ENCODE measurements at places on chromosomes 7 and 10.

GRCh38 chr10:12782537-12782936, 219.0 kb downstream of the CCDC3 start:
- DNase-seq: no peak

DNA sequence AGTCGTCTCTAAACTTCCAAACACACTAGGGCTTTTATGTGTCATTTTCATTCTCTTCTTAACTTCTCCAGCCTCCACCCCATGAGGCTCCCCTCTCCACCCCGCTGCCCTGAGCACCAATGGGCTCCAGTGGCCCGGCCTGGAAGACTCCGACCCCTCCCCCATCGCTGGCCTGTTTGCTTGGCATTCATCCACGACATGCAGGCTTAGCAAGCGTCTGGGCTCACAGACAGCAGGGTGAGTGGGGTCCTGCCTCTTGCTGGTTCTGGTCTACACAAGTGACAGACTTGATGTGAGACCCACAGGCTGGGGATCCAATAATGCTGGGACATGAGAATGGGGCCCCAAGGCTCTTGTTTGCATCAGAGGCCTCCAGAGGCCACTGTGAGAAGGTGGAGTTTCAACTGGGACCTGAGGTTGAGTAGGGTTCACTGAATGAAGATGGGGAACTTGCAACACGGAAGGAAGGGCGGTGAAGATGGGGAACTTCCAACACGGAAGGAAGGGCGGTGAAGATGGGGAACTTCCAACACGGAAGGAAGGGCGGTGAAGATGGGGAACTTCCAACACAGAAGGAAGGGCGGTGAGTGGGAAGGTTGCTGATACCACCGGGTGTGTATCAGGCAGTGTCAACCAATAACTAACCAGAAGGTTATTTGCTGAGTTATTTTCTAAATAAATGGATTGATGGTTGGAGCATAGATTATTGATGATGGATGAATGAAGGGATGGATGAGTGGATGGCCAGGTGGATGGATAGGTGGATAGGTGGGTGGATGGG, 14.0 kb downstream of the KNDC1 start:
- DNase-seq: no peak

DNA sequence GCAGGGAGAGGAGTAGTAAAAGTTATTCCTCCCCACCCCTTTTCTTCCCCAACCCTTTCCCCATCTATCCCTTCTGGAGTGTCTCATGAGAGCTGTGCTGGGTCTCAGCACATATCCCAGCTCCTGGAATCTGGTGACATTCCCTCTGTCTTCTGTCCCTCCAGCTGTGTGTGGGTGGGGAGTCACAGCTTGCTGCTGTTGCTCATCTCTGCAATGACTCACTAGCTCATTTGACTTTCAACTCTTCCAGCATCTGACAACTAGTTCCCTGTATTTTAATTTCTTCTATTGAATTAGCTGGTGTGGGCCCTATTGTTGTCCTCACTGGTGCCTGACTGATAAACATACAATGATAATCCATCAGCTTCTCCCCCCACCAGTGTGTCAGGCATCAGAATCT, 198.9 kb upstream of the AUTS2 start:
- no peak for DNase-seq

DNA sequence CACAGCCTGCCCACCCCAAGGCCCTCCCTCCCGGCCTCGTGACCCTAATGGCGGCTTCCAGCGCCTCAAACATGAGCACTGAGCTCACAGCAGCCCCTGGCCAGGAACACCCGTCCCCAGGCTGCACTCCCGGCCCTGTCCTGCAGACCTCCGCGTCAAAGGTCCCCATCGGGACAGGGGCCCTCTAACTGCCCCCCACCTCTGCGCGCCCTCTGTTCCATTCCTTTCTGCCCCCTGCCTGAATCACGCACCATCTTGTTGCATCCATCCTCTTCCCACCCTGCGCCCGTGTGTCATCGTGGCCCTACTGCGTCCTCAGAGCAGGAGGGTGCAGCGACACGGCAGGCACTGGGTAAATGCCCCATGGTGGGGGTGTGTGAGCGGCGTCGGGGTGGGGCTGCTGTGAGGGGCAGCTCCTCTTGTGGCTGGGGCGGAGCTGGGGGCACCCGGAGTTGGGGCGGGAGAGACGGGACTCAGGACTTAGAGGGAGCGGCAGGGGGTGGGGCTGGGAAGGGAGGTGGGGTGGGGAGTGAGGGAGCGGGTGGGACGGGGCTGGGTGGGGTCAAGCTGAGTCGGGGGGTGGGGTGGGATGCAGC, 13.4 kb downstream of the SLC29A4 start:
- no peak for DNase-seq

- DNase-seq: no peak
Measured at GRCh38 chr7:95330204-95330960, 6.0 kb upstream of the PON1 start.

DNA sequence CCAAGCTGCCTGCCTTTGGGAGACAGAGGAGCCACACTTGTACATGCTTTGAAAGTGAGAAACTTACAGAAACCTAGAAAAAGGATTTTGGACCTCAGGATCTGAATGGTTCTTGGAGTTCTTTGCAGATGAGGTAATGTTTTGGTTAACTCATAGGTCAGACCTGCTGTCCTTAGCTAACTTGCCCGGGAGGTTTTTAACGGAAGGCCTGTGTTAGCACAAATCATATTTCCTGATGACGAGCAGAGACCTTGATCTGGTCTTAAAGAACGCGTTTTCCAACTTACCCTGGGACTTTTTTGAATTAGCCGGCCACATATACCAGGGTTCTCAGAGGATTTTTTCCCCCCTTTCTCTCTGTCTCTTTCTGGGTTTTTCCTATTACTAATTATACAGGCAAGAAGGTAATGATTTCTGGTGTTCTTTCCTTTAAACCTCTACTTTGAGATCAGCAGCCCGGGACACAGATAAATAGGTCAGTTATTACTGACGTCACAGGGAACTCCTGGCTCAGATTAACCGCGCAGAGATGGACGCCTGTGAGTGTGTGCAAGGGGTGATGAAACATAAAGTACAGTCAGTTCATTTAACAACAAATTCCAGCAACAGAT, 101.7 kb upstream of the KLF6 start:
- no peak for DNase-seq

GRCh38 chr7:107162475-107162874, 6.3 kb upstream of the HBP1 start:
- no peak for DNase-seq

DNA sequence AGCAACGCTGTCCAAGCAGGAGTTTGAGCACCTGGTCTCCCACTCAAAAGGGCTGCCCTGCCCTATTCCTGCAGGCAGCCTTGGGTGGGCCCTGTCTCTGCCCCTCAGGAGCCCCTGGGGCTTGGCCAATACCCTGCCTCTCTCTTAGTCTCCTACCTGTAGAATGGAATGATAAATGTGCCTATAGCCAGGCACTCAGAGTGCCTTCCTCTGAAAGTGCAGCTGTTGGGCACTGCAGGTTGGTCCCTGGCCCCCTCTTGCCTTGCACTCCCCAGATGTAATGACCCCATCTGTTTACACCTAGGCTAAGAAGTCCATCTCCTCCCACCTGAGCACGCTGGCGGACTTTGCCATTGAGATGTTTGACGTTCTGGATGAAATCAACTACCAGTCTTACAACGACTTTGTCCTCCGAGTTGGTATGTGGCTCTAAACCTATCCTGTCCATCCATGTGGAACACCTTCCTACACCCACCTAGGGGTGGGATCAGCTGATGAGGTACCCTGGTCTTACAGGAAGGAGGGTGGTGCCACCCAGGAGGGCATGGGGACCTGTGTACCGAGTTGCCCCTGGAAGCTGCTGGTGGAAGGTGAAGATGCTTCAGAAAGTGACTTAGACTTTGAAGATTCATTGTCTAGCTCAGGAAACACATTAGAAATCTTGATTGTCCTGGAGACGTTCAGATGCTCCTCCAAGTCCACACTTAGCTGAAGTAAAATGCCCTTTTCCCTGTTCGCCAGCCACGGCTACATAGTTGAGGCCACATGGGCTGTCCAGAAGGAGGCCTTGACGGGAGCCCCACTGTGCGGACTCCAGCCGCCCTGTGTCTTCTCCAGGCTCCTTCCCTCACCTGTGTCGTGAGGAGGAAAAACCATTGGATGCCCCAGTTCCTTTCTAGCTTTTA, 134.1 kb downstream of the ADCY1 start:
- no peak for DNase-seq

DNA sequence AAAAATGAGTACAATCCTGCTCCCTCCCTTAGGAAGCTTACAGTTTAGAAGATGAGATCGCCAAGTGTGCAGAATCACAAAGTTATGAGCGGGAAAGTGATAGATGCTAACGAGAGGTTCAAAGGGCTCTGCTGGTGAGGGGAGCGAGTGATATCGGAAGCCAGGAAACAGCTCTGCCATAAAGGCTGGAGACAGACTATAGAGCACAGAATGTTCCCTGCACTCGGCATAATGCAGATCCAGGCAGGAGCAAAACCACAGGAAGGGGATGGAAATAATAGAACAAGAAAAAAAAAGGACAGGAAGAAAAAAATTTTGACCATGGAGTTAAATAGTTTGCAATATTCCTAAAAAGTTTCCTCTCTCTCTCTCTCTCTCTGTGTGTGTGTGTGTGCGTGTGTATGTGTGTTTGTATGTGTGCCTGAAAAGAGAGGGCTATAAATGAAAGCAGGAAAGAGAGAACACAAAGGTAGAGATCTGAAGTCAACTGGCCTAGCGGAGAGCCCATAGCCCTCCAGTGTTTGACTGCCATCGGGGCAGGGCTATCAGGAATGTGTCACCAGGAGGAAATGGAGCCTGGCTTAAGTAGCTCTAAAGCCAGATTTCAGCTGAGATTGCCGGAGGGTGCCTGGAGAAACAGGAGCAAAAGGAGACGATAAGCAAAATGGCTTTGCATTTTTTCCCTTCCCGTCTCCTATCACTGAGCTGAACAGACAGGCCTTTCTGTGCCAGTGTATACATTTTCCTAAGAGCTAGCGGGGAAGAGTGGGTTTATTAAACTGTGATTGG, 175.8 kb upstream of the LYZL1 start:
- no peak for DNase-seq

DNA sequence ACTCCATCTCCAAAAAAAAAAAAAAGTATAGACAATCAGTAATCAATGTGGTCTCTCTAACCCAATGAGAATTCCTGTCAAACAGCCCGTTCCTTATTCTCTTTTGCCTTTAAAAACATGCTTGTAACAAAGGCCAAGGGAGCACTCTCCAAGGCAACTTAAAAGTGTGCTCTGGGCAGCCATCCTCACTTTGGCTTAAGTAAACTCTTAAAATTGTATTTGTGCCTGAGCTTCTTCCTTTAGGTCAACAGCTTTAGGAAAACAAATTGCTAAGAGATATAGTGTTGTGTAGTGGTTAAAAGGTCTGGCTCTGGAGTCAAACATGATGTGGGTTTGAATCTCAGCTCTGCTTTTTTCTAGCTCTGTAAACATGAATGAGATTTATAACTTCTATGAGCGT, 13.9 kb upstream of the EPC1 start:
- DNase-seq: no peak

- DNase-seq: no peak
Measured at GRCh38 chr10:51141010-51141409, 66.7 kb downstream of the PRKG1 start.

DNA sequence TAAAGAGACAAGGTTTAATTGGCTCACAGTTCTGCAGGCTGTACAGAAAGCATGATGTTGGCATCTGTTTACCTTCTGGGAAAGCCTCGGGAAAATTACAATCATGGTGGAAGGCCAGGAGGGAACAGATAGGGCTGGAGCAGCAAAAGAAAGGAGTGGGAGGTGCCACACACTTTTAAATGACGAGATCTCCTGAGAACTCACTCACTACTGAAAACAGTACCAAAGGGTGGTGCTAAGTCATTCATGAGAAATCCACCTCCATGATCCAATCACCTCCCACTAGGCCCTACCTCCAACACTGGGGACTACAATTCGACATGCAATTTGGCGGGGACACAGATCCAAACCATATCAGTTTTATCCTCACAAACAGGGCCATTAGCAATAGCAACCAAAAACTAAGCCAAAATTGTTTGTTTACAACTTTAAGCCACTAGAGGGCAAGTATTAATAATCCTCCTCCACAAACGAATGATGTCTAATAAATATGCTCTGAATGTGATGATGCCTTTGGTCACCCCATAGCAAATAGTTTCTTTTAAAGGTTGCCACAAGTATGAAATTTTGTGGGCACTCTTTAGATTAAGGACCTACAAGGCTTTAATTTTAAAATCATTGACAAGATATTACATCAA, 129.2 kb upstream of the NRBF2 start:
- DNase-seq: no peak

- DNase-seq: no peak
Measured at GRCh38 chr10:75269605-75270004, 33.8 kb upstream of the COMTD1 start.

- DNase-seq: no peak
Measured at GRCh38 chr7:108529341-108529740, 3.4 kb upstream of the PNPLA8 start.

GRCh38 chr10:24727786-24728185, 4.1 kb upstream of the ARHGAP21 start:
- DNase-seq: no peak

GRCh38 chr10:31390804-31391203, 71.8 kb downstream of the ZEB1 start:
- DNase-seq: no peak

DNA sequence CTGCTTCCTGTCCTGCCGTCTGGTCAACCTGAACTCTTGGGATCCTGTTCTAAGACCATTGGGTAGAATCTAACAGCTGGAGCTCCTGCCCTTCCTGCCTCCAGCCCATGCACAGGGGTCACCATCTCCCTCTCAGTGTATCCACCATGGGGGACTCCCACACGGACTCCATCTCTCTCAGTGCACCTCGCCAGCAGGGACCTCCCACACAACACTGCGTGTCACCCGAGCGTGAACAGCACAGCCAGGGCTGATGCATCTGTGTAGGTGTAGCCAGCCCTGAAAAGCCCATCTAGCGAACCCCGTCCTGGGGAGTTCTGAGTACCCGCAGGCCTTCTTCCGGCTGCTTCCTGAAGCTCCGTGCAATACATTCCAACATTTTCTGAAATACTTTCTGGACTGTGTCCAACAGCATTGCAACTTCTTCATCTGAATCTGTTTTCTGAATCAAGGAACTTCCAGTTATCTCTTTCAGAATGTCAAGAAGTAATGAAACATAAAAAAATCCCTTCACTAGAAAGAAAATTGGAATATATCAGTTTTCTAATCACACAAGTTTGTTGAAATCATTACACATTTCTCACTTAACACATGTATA, 52.5 kb downstream of the NCAPG2 start:
- no peak for DNase-seq

- no peak for DNase-seq
Measured at GRCh38 chr10:124698545-124699469, 45.4 kb downstream of the FAM53B start.

- no peak for DNase-seq
Measured at GRCh38 chr7:35553519-35553918, 141.4 kb downstream of the HERPUD2 start.

GRCh38 chr10:88271761-88272543, 311.2 kb downstream of the RNLS start:
- no peak for DNase-seq

DNA sequence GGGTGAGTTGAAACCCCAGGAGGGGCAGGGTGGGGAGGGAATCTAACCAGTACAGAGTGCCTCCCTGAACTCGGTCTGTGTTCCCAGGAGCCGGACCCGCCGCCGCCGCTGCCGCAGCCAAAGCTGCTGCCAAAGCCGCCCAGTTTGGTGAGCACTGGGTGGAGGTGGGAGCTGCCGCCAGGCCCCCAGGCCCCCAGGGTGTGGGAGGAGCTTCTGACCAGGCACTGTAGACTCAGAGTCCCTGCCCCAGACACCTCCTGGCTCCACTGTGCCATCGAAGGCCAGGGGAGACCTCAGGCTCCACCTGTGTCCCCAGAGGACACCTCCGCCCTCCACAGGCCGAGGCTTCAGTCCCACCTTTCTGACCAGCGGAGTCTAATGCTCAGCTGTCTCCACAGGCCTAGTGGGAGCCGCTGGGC, 20.4 kb upstream of the LIMK1 start:
- DNase-seq: no peak

GRCh38 chr7:142425281-142425680, 167.4 kb upstream of the PRSS58 start:
- no peak for DNase-seq

Data from HS-27A (cell line).